ENCODE measurements at places on chromosomes 3 and 15. TPM values are rescaled to one million over a fixed set of nuclear protein-coding genes. Genes with fewer than 3 reads are reported as not detected.
A peak's percentile ranks its signal among the peaks of the same experiment; 100 is the strongest.

Gene SOX14
- total RNA-seq = not detected

GRCh38 chr3:197562398-197563251 is 6.9 kb upstream of the BDH1 start:
- no peak for DNase-seq

Gene FAM131A
- total RNA-seq = 41.0 TPM

DNA sequence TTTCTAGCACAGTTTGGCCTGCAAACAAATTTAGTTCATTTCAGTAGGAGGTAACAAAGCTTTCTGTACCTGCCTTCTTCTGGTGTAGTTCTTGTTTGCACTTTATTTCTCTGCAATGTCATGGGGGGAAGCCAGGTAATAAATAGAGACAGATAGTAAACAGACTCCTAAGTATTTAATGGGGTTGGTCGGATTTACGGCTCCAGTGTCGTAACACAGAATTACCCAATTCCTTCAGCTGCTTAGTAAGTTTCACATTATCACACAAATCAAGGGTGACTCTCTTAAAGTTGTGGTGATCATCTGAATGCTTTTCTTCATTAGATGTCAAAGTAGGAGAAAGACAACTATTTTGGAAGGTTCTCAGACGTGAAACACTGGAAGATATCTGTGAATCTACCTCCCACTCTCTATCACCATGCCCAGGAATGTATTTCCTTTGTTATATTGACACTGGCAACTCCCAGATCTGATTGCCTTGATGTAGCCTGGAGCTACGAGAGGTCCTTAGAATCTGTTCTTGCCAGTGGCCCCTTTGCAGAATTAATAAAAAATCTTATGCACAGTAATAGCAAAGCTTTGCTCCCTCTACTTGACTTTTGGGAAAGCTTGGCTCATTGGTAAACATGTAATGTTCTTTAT is 25.0 kb upstream of the TMC3 start:
- DNase-seq = no peak

GRCh38 chr3:130654921-130655320 is 91.7 kb downstream of the PIK3R4 start:
- DNase-seq = no peak

- DNase-seq = no peak
Measured at GRCh38 chr3:128470134-128470899, 3.6 kb upstream of the DNAJB8 start.

DNA sequence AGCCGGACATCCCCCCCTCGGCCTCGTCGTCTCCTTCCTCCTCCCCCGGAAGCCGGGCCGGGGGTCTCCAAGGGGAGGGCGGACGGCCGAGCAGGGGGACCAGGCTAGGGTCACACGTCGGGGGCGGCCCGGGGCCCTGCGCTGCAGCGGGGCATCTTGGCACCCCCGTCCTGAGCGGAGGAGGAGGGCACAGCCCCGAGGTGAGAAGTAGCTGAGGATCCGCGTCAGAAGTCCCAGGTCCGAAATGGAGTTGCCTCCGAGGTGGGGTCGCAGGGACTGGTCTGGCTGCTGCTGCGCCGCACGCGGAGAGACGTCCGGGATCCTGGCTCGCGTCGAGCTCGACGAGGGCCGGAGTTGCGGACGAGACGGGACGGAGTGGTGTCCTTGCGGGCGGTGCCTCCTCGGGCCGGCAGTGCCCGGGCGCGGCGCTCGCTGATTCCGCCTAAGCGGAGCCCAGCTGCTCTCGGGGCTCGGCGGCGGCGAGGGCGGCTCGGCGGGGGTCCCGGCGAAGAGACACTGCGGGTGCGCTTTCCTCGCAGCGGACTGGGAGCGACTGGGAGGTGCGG is at the start of gene ADCY5:
ADCY5 (minus strand) TSS at position 555 of the 566 bp plus-strand sequence; CDS start at position 10, 545 bp downstream.
- DNase-seq = peak; percentile 54

Gene DUOX1
- 0.50 TPM for total RNA-seq
